Stimulated activated CD4-positive, alpha-beta T cell treated with anti-CD3 and anti-CD28 coated beads, Interleukin-12 subunit alpha, Interleukin-12 subunit beta, amount 100 ng/mL, for 24 hours (primary cell): ENCODE measurements at places on chromosomes 5 and 9.

DNA sequence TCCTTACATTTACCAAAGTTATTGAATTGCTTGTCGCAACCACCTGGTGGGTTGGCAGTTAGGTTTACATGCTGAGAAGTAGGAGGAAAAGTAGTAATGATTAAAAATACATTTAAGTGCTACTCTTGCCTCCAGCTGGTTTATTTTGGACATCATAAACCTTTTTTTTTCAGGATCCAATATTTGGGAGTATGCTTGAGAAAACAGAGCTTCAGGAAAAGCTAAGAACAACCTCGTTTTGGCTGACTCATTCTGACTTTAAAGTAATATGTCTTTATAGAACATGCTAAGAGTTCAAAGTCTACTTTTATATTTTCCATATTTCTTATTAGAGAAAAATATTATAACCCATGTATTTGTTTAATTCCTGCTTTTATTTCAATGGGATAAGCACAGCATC, 41.7 kb upstream of the BNC2 start:
- no peak for DNase-seq

DNA sequence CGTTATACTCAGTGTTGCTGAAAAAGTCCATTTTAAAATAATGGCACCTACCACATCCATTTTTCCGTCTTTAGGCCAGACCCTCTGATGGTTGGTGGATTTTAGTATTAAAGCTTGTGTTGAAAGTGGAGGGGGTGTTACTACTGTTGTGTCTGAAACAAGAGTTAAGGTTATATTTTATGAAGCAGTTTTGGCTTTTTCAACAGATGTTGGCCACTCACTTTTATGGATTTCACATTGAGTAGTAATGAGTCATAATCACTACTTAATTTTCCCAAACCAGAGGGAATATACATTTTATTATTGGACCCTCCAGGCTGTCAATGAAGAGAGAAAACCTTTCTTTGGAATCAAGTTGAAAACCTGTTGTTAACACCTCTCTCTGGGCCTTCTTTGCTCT, 88.0 kb downstream of the TRIO start:
- DNase-seq, result no peak

GRCh38 chr5:180830253-180831138, 27.9 kb upstream of the MGAT1 start:
- peak; percentile 50 for DNase-seq

DNA sequence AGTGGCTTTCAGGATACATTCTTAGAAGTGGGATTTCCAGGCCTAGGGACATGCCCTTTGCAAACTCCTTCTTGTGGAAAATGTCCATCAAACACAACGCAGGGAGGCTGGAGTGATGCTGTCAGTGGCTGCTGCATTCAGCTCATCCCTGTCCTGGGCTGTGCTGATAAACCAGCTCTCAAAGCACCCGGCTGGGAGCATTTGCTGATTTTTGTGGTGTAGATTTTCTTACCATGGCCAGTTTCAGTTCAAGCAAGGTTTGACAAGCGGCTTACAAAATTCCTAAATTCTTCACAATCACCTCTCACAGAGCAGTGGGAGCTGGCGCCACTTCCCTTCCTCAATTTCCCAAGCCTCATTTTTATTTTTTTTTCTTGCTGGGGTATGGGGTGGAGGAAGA, 28.2 kb downstream of the FAM163B start:
- DNase-seq, result no peak

GRCh38 chr5:157186309-157187045, 5.8 kb downstream of the ITK start:
- no peak for DNase-seq

DNA sequence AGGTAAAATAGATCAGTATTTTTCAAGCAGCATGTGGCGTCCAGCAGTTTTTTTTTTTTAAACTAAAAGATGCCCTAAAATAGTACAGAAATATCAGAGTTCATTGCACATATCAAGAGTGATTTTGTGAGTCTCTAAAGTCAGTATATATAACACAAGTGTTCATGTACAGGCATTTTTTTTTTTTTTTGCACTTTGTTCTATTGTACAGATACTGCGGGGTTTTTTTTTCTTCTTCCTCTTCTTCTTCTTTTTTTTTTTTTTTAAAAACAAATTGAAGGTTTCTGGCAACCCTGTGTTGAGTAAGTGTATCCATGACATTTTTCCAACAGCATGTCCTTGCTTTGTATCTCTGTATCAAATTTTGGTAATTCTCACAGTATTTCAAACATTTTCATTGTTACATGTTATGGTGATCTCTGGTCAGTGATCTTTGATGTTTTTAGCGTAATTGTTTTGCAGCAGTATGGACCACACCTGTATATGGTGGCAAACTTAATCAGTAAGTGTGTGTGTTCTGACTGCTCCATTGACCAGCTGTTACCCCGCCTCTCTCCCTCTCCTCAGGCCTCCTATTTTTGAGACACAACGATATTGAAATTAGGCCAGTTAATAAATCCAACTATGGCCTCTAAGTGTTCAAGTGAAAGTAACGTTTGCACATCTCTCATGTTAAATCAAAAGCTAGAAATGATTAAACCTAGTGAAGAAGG, 76.8 kb downstream of the TRIO start:
- DNase-seq, result no peak

GRCh38 chr9:8679371-8679822, 879.8 kb upstream of the DMAC1 start:
- DNase-seq, result no peak

- no peak for DNase-seq
These were observed 17.8 kb downstream of the CTNNA1 start for GRCh38 chr5:138770977-138771376.

- no peak for DNase-seq
These were observed 246.9 kb downstream of the MPDZ start for GRCh38 chr9:13032585-13032984.

DNA sequence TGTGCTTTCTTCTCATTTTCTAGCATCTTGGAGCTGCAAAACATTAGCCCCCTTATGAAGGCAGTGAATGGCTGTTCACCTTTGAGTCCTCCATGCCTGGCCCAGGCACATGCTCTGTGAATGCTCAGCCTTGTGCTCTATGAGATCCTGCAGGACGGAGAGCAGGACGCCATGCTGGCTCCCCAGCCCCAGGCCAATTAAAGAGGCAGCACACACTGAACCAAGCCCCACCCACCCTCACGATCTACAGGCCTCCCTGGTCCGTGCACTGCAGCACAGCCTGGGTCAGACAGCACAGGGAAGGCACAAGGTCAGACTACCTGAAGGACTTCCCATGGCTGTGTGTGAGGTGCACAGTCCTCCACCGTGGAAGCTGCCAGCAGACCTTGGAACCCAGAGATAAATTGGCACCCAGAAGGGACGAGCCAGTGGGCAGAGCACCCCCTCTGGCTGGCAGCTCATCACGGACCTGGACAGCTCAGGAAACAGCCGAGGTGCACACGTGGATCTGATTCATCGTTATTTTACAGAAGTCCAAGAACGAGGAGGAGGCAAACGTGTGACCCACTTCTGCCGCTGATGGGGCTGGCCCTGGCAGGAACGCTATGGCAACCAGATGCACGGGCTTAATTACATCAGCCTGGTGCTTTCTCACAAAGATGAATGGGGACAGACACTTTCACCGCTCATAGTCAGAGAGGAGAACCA, 59.5 kb downstream of the OLFM1 start:
- no peak for DNase-seq
